Astrocyte of the hippocampus (primary cell): ENCODE measurements at places on chromosomes 6 and 20.
A peak's percentile ranks its signal among the peaks of the same experiment; 100 is the strongest.

DNA sequence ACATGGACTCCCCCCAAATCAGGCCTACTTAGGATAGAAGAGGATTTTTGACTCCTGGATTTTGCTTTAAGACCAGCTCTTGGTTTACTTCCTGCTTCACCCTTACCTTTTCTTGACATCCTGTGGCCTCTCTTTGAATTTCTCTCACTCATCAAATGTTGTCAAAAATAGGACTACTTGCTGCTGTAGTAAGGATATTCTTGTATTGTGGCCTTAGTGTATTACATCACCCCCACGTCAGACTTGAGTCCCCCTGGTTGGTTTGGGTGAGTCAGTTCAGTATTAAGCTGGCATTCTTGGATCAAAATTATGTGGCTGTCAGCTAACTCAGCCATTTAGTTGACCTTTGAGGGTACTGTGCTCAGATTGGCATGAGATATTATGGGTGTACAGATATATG, 1.1 kb downstream of the TPX2 start:
- peak; percentile 62 for DNase-seq

GRCh38 chr20:6157345-6157744, 34.5 kb upstream of the FERMT1 start:
- no peak for DNase-seq

DNA sequence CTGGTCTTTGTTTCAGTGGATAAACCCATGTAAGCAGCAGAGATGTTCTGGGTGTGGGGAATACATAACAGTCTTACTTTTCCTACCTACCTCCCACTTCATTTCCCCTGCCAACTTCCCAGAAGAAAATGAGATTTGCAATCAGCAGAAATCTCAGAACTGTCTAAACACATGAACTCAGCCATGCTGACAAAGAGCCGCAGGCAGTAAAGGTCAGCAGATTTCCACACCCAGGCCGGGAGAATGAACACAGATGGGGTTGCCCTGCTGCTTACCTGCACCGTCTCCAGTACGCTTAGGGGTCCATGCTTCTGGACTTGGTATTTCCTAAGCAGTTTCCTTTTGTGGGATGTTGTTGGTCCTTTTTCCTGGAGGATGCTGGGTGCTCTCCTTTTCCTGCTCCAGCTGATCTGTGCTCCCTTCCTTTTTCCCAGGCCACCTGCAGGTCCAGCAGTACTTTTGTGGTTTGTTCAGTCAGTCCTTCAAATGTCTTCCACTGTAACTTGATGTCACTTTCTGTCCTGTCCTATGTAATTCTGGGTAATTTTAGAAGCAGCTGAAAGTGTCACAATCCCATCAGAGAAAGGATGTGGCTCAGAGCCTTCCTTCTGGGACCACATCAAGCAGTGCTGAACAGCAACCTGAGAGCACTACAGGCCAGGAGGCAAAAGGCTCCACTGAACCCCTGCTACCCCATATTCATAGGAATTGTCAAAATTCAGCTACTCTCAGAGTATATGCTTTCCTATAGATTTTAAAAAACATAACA, 129.0 kb downstream of the CEP57L1 start:
- DNase-seq = no peak

DNA sequence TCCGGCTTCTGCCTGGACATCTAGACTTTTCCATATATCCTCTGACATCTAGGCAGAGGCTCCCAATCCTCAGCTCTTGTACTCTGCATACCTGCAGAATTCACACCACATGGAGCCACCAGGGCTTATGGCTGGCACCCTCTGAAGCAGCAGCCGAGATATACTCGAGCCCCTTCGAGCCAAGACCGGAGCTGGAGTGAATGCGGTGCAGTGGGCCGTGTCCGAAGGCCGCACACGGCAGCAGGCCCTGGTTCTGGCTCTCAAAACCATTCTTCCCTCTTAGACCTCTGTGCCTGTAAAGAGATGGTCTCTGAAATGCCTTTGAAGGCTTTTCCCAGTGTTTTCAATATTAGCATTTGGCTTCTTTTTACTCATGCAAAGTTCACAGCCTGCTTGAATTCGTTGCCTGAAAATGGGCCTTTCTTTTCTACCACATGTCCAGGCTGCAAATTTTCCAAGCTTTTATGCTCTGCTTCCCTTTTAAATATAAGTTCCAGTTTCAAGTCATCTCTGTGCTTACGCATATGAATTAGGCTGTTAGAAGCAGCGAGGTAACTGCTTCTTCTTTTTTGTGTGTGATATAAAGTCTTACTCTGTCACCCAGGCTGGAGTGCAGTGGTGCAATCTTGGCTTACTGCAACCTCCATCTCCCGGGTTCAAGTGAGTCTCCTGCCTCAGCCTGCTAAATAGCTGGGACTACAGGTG, 3.8 kb upstream of the SIRPB1 start:
- DNase-seq = no peak

DNA sequence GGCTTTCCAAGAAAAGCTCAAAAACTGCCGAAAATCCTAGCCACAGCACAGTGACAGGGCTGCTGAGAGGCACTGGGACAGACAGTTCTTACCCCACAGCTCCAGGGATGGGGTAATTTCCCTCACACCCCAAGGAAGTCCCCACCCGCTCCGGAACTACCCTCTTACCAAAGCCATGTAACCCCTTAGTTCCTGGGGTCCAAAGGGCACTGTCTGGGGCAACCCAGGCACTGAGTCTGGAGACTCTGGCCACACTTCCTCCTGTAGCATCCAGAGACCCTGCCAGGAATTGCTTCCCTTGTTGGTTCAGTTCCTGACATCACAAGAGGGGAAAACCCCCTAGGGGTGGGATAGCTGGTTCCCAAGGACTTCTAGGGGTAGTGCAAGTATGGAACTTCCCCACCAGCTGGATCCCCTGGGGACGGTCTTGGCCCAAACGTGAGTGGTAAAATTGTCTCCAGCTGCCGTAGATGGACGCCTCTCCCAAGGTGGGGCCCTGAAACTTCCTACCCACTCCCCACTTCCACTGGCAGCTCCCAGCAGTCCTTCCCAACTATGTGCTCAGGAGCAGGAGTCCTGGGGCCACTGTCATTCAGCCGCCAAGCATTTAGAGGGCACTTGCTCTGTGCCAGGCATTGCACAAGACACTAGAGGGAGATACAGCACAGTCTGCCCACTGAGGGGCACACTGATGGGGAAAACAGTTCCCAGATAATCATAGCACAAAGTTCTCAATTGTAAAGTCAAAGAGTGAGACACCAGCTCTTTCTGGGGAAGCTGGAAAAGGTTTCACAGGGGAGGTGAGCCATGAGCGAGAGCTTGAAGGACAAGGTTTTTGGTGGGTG, 17.2 kb upstream of the HCK start:
- DNase-seq = no peak

DNA sequence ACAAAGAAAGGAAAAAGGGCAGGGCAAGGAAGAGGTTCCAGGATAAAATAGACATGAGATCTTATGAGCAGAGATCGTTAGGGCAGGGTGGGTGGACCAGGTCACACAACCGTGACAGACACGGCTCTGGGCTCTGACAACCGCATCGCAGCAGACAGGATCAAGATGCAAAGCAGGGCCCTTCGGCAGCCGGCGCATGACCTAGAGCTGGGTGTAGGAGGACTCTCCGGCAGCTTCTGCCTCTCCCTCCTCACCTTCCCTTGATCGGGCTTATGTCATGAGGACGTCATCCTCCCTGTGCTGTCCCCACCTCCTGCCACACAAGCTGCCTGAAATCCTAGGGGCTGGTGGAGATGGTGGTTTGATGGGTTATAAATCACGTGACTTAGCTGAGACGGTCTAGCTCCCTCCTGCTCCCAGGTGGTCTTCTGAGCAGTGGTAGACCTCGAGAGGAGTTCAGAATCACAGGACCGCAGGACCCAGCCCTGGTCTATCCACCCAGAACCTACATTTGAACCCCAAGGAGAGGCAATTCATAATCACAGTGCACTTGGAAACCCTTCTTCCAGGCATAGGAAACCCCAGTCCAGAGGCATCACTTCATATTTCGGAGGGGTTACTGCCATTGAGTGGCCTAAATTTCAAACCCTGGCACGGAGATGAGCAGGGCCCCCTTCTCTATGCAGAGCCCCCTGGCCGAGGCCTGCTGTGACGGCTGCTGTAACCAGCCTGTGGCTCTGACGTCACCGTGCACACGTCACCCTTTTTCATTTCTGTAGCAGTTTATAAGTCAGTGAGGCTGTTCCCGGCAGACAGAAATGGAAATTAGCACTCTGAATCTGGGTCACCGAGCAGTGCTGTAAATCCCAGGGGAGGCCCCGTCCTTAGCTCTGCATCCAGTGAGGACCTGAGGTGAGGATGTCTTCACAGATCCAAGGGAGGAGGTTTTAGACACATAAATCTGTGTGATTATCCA, 8.7 kb upstream of the CCR6 start:
- no peak for DNase-seq

DNA sequence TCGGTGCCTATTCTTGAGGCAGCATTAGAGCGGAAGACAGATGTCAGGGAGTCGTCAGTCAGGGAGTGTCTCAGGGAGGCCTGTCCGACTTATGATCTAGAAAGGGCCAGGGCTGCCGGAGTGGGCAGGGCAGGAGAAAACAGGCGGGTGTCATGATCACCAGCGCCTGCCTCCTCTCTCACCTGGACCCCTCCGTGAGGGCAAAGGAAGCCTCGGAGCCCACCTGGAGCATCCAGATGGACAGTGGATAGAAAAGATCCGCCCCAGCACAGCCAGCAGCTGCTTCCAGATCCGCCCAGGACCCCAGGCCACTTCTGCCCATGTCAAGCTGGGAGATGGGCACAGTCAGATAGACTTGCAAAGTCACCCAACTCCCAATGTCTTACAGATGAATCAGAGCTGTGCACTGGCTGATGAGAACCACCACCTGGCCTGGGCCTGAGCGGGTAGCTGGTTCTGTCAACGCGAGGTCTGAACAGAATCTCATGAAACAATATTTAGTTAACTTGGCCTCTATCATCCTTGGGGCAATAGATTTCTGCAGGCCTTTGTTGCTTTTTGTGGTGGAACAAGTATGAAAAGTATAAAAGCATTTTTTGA, 22.2 kb downstream of the PSMG4 start:
- DNase-seq = peak; percentile 19

- DNase-seq = peak; percentile 79
Observed at GRCh38 chr6:33787954-33788693, 806 bp downstream of the LEMD2 start.

DNA sequence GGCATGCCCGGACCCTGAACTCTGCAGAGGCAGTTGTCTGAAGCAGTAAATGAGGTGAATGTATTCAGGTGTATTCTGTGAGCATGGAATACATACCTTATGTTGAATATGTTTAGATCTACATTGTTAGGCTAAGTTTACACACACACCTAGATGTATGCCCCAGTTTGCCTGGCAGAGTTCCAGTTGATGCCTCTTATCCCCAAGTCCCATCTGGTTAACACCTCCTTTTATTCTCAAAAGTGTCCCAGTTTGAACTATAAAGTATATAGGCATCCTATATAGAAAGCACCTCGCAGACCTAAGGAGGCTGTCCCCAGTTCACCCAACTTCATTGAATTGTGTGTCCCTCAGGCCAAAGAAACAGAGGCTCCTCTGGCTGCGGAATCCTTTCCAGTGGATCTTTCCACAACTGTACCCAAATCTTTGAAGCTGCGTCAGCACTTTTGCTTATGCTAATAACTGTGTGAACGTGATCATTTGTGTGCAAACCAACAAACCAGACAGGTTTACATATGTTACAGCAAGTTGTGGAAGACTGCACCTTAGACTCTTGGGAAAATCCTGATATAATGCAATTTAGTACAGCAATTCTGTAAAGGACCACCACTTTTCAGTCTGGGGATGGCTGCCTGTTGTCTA, 4.8 kb upstream of the DHX35 start:
- DNase-seq = no peak

DNA sequence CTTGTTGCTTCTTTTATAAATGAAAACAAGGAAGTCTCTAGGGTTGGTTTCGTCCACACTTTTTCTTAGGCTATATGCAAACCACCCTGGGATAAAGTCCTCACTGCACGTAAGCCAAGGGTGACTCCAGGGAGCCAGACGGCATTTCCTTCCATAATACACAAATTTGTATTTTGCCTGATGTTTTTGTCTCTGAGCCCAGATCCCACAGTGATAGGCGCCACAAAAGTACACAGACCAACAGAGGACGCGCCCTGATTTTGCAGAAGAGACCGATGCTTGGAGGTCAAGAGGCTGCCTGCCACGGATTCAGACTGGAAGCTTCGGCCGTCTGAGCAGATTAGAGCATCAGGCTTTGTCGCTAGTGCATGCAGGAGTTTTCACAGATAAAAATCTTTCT, 22.8 kb downstream of the FOXQ1 start:
- no peak for DNase-seq

DNA sequence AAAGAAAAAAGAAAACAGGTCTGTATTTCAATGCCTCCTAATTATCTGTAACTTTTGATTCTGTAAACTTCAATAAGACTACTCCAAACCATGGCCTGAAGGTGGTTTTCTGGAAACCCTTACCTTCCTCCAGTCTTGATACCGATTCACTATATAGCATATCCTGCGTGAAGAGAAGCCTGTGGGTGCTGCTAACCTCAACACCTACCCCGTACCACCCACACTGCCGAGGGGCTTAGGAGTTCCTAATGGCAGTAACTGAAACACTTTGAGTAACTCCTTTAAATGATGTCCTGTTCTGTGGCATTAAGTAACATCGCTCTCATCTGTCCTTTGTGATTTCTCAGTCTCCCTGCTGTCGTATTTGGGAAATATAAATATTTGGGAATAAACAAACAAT, 104.5 kb upstream of the CARMIL1 start:
- no peak for DNase-seq

DNA sequence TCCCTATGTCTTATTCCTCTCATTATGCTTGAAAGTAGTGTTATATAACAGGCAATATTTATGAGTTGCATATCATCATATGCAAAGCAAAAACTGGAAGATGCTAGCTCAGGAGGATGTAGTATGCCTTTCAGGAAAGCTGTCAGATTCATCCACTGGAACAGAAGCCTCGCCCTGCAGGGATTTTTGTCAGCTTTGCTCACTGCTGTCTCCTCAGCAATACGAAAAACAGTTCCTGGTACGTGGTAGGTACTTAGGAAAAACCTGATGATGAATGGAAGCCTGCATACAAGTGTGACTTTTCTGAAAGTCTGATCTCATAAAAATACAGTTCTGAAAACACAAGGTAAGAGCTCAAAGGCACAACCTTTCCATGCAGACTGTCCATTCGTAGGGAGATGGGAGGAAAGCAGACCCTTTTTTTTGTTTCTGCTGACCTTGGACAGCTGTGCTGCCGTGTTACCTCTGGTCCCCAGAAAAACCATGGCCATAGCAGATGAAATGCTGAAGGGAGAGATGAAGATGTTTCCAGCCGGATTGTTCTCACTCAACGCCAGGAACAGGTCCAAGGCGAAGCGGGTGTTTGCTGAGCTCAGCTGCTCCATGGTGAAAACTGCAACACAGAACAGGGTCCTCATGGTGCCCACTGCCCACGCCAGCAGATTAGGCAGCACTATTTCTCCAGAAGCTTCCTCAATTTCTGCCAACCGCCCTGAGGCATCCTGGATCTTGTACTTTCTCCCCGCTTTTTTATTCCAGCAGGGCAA, 1.5 kb downstream of the SERPINB1 start:
- DNase-seq = no peak

- no peak for DNase-seq
Observed at GRCh38 chr20:22630701-22631100, 46.3 kb upstream of the FOXA2 start.

- DNase-seq = no peak
Observed at GRCh38 chr20:10898552-10898951, 224.8 kb upstream of the JAG1 start.

- DNase-seq = no peak
Observed at GRCh38 chr20:1632178-1632577, 12.4 kb upstream of the SIRPB1 start.
